ENCODE measurements at places on chromosomes 3 and 15.

- DNase-seq: peak; percentile 79
These were observed 651.4 kb upstream of the NECTIN3 start for GRCh38 chr3:110420158-110420641.

- no peak for DNase-seq
These were observed 9.8 kb downstream of the SMAD6 start for GRCh38 chr15:66711862-66712261.

GRCh38 chr15:41423979-41424659, 7.2 kb downstream of the RTF1 start:
- no peak for DNase-seq

GRCh38 chr3:56673781-56674457, 9.1 kb downstream of the TASOR start:
- DNase-seq: no peak

DNA sequence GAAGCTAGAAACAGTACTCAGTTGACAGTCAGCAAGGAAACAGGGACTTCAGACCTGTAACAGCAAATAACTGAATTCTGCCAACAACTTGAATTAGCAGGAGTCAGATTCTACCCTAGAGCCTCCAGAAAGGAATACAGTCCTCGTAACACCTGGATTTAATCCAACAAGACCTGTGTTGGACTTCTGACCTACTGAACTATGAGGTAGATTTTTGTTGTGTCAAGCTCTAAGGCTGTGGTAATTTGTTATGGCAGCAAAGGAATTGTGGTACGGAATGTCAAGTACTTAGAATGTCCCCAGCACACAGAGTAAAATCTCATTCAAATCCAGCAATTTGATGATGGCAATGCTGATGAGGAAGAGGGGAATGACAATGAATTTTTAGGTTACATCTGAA, 234.1 kb downstream of the LRRN1 start:
- DNase-seq: no peak

GRCh38 chr3:120284747-120285507, at the start of gene GPR156:
Gene GPR156 (minus strand): TSS chr3:120285222. CDS start chr3:120244098, 41,124 bp downstream.
- peak; percentile 60 for DNase-seq

DNA sequence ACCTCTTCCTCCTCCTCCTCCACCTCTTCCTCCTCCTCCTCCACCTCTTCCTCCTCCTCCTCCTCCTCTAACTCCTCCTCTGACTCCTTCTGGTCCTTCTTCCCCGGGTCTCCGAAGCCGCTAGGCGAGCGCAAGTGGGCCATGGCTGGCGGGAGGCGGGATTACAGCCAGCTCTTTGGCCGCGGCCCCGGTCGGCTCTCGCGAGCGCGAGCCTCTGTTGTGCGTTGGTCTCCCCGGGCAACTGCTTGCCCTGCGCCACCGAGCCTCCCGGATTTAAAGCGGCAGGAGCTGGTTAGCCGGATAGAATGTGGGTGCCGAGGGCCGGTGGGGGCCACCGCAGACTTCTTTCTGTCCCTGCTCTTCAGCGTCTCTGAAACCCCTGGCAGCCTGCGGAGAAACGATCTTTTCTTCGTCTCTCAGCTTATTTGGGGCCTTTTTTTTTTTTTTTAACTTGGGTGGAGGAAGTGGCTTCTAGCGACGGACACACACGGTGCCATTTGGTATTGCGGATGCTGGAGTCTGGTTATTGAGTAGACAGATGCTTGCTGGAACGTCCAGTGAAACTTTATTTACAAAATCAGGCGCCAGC, at the start of gene ERICH6:
Gene ERICH6, minus strand, starts transcription at position 165 of the 589 bp plus-strand sequence. Its CDS starts 22 bp downstream, at position 143.
- DNase-seq: peak; percentile 98

- DNase-seq: no peak
These were observed 37.4 kb upstream of the NMNAT3 start for GRCh38 chr3:139715166-139715565.

GRCh38 chr3:94064243-94064860, 1.5 kb downstream of the NSUN3 start:
- no peak for DNase-seq

GRCh38 chr3:131804565-131805133, 230.2 kb downstream of the CPNE4 start:
- DNase-seq: peak; percentile 3

- no peak for DNase-seq
These were observed 48.6 kb upstream of the MKRN3 start for GRCh38 chr15:23516866-23517265.

DNA sequence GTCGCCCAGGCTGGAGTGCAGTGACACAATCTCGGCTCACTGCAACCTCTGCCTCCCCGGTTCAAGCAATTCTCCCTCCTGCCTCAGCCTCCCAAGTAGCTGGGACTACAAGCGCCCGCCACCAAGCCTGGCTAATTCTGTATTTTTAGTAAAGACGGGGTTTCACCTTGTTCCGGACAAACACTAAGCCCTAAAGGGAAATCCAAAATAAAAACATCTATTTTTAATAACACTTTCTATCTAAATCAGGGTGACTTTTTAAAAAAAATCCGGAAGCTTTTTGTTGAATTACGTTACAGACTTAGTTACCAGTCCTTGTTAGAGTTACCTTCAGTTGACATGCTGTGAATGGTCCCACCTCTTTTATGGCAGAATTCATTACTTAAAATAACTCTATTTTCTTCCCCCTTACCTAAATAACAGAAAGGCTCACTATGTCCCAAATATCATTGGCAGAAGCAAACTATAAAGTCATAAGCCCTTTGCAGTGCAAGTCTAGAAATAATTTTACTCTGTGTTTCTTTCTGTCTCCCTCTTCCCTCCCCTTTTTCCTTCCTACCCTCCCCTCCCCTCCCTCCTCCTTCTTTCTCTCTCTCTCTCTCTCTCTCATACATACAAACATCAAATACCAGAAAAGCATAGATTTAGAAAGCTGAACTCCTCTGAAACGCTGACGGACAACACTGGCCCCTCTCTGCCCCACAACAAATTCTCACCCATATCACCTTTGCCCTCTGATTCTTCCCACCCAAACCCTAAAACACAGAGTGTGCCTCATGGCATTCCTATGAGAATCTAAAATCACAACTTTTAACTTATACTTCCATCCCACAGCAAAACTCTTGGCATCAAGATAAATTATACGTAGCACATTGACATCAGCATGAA, 18.3 kb downstream of the THBS1 start:
- DNase-seq: peak; percentile 50

GRCh38 chr15:55320238-55320550, 1.2 kb downstream of the PIGB start:
- DNase-seq: peak; percentile 40

GRCh38 chr3:32238453-32239306, at the start of gene CMTM8:
Gene CMTM8 (plus strand): TSS chr3:32238680. CDS start chr3:32238973, 293 bp downstream.
- peak; percentile 58 for DNase-seq

GRCh38 chr3:147417551-147418295, 8.6 kb downstream of the ZIC1 start:
- no peak for DNase-seq

GRCh38 chr3:186520431-186520830, 23.7 kb downstream of the CRYGS start:
- DNase-seq: no peak

DNA sequence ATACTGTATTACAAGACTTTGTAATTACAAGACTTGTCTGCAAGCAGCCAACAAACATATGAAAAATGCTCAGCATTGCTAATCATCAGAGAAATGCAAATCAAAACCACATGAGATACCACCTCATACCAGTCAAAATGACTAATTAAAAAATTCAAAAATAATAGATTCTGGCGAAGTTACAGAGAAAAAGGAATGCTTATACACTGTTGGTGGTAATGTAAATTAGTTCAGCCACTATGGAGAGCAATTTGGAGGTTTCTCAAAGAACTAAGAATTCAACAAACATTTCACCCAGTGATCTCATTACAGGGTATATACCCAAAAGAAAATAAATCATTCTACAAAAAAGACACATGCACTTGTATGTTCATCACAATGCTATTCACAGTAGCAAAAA, 617.5 kb upstream of the CCDC54 start:
- peak; percentile 61 for DNase-seq

DNA sequence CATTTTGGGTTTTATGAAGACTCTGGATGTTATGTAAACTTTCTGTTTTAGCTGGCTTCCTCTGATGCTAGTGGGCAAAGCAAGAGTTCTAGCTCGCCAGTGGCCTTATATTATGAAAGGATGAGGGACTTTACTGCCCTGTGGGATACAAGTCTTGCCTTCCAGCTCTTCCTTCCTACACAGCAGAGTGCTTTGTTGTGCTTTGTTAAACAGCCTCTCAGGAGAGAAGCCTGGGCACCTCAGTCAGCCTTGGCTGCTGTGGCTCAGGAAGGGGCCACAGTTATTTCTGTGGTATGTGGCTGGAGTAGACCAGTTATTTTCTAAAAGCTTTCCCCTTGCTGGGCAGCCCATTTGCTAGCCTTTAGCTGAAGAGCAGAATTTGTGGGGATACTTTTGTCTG, 69.5 kb upstream of the SUCLG2 start:
- DNase-seq: no peak

DNA sequence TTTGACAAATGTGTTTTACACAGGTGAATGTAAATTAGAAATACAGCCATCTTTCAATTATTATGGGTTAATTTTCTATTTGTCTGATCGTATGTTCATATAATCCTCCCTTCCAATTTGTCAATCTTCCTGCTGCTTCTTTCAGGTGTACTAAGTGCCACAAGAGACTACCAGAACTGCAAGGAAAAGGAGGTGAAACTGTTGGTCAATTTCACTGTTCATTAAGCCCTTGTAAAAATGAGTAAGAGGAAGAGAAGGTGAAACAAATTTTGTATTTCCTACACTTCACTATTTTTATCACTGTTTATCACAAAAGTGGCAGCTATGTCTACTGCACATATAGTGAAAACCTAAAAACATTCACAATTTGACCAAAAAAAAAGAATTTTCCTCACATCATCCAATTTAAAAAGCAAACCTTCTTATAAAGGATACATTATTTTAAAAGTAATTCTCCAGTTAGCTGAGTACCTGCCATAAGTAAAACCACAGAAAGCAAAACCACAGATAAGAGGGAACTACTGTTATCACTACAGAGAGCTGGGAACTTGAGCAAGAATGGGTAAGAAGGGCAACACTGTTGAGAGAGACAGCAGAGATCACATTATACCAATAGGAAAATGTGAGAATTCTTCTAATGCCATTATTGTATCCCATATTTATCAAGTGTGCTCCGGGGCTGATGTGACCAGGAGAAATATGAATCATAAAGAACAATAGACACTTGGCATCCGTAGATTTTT, 163.0 kb downstream of the TBC1D5 start:
- no peak for DNase-seq

DNA sequence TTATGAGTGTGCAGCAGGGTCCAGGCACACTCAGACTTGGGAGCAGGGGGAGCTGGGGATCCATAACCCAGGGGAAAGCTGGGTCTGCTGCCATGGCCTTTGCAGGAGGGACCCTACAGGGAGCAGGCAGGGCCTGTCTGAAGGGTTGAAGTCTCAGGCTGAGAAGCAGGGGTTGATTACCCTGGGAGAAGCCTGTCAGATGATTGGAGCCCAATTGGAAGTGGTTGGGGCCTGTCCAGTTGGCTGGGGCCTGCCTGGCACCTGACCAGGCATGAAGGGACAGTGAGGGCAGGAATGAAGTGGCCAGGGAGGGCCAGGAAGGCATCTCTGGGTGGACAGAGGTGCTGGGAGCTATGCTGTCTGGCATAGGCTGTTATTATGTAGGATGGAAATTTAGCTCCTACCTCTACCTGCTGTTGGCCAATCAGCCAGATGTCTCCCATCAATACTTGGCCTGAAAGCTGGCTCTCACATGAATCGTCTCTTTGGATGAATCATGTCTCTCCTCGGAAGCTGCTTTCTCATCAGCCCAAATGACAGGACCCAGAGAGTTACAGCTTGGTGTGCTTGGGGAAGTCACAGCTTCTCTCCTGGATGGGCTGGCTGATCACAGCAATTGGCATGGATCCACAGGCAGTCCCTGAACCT, 27.4 kb upstream of the SLCO2A1 start:
- peak; percentile 75 for DNase-seq

GRCh38 chr15:48085591-48085930, 35.2 kb upstream of the SLC24A5 start:
- no peak for DNase-seq

- DNase-seq: no peak
These were observed 291.6 kb upstream of the CBLB start for GRCh38 chr3:106160396-106160795.

DNA sequence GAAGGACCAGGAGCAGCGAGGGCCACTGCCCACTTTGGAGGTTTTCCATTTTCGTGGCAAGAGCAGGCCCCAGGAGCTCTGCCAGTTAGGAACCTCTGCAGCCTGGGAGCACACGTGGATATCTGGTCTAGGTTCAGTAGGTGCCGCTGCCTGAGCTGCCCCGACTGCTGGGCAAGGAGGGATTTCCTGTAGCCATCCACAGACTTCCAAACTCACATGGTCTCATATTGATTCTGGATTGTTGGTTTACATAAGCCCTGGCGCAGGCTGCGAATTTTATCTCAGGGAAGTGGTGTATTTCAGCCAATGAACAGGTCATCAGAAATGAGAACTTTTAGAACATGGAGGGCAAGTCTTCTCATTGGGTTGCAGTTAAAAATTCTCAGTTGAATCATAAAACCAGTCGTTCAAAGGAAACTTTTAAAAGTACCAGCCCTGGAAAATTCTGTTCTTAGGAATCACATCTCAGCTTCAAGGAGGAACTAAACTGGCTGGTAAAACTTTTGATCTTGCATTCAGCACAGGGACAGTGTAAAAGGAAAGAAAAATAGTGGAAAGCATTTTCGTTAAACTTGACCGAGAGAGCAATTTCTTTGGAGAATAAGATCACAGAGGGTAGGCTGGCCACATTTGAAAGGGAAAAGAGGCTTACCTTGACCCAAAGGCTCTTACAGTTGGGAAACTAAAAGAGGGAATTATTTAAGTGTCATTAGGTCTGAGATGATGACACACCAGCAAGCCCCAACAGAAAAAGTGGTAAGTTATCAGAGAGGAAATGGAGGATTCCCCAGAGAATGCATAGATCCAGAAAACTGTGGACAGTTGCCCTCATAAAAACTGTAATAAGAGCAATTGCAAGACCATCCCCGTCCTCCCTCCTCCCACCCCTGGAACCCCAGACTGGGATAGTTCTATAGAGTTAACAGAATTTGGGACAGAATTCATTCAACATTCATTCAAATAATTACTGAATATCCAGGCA, 6.4 kb upstream of the RTP3 start:
- DNase-seq: no peak

DNA sequence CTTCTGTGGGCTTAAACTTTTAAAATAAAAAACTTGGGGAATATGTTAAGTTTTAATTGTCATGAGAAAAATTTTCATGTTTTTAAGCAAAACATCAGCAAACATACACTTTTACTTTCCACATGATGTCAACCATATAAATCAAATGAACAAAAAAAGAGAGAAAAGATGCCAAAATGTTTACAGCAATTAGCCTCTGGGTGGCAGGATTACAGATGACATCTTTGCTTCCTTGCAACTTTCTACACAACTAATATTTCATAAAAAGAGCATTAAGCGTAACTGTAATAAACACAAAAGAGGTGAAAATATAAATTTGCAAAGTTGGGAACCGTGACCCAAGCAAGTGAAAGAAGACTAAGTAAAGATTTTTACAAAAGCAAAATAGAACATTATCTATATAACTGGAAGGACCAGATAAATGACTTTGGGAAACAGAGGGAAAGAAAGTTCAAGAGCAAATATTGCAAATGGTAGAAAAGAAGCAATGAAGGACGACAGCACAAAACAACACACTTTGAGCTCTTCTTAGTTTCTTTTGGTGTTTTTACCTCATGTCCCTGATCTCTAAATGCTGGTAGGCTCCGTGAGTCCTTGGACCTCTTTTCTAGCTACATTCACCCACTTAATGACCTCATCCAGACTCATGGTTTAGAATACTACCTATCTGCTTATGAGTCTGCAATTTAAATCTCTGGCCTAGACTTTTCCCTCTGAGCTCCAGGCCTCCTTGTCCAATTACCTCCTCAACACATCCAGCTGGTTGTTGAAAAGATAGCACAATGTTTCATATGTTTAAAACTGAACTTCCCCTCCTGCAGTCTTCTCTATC, 9.4 kb downstream of the TP53BP1 start:
- DNase-seq: peak; percentile 60

GRCh38 chr3:38125305-38126120, 11.4 kb downstream of the ACAA1 start:
- no peak for DNase-seq
